Activated CD4-positive, alpha-beta T cell treated with anti-CD3 and anti-CD28 coated beads for 4 hours (primary cell): ENCODE measurements at places on chromosomes 1 and 21.

- DNase-seq = no peak
Observed at GRCh38 chr21:38136201-38136600, 120.6 kb upstream of the KCNJ15 start.

DNA sequence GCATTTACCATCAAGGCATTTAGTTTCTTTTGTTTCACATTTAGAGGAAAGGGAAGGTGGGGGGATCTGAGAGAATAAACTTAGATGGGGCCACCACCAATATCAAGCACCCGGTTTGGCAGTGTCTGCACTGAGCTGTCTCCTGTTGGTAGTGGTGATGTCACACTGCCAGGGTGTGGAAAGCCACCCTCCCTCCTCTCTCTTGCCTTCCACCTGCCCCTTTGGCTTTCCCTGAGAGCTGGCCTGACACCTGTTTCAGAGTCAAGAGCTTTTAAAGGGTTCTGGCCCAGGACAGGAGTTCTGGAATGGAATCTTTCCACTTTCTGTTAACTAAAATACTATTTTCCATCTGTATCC, 13.4 kb downstream of the ATF3 start:
- no peak for DNase-seq

- no peak for DNase-seq
Observed at GRCh38 chr1:245516284-245516759, 361.5 kb downstream of the KIF26B start.

DNA sequence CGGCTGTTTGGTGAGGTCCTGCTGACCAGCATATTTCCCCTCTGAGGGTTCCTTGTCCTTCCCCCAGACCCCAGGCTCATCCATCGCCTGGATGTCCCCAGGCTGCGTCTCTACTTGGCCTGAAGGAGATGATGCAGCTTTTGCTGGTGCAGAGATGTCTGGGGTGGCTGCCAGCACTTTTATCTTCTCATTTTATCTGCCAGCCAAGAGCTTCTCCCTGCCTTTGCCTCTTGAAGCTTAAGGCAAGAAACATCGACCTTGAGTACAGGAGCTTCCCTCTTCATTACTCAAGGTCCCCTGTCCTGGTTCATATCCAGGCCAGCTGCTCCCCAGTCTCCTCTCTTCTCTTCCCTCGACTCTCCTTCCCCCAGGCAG, 9.2 kb upstream of the H6PD start:
- no peak for DNase-seq

DNA sequence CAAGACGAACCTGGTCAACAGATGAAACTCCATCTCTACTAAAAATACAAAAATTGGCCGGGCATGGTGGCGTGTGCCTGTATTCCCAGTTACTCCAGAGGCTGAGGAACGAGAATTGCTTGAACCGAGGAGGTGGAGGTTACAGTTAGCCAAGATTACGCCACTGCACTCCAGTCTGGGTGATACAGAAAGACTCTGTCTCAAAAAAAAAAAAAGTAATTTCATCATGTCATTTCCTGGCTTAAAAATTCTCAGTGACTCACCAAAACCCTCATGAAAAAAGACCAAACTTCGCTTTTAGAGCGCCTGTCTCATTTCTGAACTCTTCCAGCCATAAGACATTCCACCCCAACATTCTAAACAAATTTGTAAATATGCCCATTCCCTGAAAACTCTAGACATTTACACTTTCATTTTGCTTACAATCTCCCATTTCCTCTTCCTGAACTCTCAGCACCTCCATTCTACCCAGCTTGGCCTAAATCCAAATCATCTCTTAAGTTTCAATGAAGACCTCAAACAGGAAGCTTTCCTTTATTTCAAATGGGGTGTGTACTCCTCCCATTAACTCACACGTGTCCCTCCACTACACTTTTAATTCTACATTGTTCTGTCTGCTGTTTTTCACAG, 50.5 kb upstream of the PRRC2C start:
- DNase-seq = peak; percentile 8

DNA sequence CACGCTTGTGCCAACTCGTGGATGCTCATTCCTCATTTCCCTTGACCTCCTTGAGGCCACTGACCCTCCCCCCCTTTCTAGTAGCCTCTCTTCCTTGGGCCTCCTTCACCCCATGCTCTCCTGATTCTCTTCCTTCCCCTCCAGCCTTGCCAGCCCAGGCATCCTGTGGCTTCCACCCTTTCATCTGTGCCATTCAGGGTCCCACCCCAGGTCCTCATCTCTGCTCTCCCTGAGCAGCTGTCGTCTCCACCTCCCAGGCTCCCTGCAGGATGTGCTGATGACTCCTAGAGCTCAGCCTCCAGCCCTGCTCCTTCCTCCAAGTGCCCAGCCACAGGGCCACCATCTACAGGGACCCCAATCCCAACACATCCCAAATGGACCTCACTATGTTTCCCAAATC, 197.4 kb downstream of the GRIK3 start:
- DNase-seq = no peak

- DNase-seq = no peak
Observed at GRCh38 chr1:93605812-93606512, 75.7 kb downstream of the BCAR3 start.

DNA sequence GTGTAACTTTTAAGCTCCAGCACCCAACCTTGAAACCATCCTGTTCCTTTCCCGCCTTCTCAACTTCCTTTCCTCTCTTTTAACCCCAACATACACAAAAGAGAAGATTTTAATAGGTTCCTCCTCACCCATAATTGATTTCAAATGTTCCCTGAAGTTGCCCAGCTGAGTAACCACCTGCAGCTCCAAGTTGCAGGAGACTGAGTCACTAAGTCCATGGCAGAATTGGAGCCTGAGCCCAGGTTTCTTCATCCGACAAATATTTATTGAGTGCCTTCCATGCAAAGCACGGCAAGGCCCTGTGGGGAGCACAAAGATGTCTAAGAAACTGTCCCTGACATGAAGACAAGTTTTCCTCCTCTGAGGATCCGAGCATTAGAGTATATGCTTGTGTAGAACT, 97.7 kb downstream of the PAPPA2 start:
- no peak for DNase-seq

DNA sequence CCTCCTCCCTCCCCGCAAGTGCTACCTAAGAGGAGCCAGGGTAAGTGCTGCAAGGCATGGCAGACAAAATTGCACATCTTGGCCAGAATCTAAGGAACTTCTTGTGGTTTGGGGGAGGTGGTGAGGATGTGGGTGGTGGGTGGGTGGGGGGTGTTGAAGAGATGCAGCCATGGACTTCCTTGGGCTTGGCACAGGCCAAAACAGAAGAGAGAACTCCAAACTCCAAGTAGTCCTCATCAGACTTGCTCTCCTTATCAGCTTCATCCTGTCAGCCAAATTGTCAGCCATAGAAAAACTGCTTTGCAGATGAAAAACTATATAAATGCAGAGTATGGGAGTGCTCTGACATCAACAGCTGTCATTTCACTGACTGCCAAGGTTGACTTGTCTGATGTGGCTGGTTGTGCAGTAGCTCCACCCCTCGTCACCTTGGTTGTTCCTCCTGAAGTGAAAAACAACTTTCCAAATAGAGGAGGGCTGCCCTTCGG, 7.1 kb downstream of the AMIGO1 start:
- DNase-seq = peak; percentile 47

- no peak for DNase-seq
Observed at GRCh38 chr1:80214888-80215540, 1208.5 kb upstream of the ADGRL4 start.

- no peak for DNase-seq
Observed at GRCh38 chr21:37447288-37447936, 80.8 kb downstream of the DYRK1A start.

DNA sequence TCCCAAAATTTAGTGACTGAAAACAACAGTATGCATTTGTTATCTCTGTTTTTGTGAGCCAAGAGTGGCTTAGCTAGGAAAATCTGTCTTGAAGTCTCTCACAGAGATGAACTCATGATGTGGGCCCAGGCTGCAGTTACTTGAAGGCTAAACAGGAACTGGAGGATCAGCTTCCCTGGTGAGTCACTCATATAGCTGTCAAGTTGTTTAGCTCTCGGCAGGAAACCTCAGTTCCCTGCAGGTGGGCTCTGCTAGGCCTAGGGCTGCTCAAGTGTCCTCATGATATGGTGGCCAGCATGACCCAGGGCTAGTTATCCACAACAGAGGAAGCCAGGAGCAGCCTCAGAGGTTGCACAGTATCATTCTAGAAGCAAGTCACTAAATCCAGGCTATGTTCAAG, 30.2 kb upstream of the DDX59 start:
- DNase-seq = no peak
